ENCODE measurements at places on chromosomes 3 and 15.

DNA sequence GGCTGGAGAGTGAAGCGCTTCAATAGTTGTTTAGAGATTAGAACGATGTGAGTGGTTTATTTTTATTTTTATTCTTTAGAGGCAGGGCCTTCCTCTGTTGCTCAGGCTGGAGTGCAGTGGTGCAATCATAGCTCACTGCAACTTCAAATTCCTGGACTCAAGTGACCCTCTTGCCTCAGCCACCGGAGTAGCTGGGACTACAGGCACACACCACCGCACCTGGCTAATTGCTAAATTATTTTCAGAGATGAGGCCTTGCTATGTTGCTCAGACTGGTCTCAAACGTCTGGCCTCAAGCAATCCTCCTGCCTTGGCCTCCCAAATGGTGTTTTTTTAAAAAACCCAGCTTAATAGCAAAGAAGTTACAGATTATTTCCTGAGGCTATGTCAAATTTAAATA, 29.0 kb downstream of the PPARG start:
- no peak for DNase-seq

DNA sequence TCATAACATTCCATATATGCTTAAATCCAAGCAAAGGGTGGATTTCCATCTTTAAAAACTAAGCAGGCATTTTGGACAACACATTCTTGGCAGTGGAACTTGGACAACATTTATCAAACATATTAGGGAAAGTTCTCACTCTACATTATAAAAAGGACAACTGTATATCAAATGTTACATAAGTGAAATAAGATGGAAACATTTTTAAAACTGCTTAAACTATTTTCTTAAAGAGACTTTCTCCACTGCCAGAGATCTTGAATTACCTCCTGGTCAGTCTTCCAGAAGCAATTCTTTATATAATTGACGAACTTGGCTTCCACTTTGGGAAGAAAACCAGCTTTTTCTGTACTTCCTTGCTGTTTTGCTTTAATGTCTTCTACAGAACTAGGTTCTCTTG, 109.3 kb downstream of the NEO1 start:
- no peak for DNase-seq

DNA sequence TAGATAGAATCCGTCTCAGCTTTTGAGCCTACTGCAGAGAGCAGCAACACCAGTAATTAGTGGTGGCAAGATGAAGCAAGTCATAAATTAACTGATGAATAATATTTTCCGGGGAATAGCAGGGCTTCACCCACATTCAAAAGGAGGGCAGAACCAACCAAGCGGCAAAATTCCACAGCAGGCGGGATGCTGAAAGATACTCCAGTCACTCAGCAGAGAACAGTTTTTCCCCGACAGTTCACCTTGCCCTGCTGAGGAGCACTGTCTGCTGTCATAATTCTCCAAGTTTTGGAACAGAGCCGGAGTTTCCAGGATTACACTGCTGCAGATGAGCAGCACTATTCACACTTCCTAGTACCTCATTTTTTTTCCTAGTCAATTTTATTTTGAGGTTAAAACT, 274.7 kb downstream of the CD47 start:
- DNase-seq = no peak

- no peak for DNase-seq
Observed at GRCh38 chr3:29099296-29099695, 181.6 kb upstream of the RBMS3 start.

- no peak for DNase-seq
Observed at GRCh38 chr15:89910891-89911626, 1.7 kb downstream of the ARPIN start.

GRCh38 chr3:160956785-160957184, 148.4 kb downstream of the B3GALNT1 start:
- no peak for DNase-seq

DNA sequence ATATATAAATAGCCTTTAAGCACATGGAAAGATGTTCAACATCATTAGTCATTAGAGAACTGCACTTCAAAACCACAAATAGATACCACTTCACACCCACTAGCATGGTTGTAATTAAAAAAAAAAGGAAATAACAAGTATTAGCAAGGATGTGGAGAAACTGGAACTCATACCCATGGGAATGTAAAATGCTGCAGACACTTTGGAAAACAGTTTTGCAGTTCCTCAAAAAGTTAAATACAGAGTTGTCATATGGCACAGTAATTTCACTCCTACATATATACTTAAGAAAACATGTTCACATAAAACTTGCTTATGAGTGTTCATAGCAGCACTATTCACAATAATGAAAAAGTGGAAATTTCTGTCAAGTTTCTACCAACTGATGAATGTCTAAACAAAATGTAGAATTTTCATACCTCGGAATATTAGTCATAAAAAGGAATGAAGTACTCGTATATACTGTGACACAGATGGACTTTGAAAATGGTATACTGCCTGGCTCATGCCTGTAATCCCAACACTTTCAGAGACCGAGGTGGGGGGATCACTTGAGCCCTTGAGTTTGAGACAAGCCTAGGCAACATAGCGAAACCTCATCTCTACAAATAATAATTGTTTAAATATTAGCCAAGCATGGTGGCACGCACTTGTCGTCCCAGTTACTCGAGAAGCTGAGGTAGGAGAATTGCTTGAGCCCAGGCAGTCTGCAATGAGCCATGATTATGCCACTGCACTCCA, 28.1 kb downstream of the BCL2A1 start:
- DNase-seq = no peak

DNA sequence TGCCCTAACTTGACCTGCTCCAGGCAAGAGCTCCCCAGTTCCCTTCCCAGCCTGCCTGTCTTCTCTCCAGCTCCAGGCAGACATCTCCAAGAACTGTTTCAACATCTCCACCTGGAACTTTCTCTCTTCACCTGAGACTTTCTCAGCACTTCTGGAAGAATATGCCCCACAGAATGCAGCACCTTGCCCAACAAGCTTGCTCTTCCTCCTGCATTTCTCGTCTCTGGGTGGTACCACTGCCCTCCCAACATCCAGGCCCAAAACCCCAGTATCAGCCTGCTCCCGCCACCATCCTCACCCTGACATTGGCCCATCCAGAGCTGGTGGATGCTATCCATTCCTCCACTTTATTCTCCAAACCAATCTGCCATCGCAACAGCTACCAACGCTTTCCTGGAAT, 8.8 kb downstream of the RFTN1 start:
- no peak for DNase-seq

DNA sequence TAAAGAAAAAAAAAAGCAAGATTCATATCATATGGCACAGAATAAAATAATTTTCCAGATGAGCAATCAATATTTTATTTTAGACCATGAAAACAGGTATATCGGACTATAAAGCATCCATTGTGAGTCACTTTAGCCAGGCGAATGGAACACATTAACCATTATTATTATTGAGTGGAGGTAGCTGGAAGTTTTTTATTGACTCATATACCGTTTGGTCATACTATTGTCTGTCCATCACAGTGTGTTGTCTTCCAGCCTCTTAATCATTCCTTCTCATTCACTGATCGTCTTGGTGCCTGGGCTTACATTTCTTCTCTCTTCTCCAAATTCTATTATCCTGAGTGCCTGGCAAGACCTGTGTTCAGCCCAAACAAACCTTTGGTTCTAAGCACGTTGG, 634.8 kb downstream of the MECOM start:
- DNase-seq = no peak

GRCh38 chr3:8458711-8459110, 42.9 kb upstream of the LMCD1 start:
- DNase-seq = no peak

DNA sequence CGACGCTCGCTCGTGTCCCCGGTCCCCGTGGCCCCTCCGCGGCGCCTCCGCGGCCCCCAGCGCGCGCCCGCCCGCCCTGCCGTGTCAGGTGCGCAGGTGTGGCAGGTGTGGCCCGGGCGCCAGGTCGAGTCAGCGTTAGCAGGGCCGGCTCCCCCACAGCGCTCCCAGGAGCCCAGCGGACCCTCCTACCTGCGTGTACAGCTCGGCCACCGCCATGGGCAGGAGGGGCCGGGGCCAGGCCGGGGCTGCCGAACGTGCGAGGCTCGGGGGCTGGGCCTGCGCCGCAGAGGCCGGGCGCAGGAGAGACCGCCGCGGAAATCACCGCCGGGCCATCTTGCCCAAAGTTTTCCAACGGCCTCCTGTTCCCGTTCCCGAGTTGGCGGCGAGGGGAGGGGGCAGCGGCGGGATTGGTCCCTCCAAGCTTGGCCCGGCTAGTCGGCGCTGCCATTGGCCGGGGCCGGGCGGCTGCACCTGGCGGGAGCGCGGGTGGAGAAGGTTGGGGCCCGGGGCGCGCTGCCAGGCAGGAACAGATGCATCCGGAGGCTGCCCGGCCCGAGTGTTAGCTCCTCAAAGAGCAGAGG, at the start of gene MYO5C:
Gene MYO5C (minus strand): TSS at position 384 of the 581 bp plus-strand sequence. CDS start 168 bp downstream, at position 216.
- no peak for DNase-seq

DNA sequence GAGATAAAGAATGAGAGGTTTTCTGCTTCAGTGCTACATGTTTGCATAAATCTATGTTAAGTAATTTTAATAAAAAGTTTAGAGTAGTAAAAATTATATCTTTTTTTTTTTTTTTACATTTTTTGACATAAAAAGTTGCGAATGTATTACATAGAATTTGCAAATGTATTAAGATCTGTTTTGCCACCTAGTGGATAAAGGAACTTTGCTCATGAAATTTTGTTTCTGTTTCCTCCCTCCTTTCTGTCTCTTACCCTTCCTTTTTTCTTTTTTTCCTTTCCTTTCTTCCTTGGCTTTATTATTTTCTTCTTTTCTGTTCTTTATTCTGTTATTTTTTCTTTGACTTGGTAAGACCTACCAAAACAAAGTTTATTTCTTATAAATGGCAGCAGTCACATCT, 58.5 kb upstream of the UTS2B start:
- no peak for DNase-seq

DNA sequence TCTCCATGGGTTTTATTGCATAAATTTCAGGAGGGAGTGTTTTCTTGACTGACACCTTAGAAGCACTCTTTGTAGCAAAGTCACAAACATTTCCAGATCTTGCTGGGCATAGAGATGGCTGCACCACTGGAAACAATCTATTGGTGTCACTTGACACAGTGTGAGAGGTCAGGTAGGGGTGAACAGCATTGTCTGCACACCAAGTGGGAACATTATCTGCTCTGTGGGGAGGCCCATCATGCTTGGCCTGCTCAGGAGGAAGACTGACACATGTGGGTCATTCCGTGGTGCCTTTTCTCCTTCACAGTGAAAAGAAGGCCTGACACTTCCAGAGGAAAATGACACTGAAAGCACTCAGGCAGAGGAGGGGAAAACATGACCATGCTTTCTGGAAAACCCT, 149.9 kb upstream of the GALNT15 start:
- DNase-seq = no peak

GRCh38 chr3:12948371-12948770, 107.0 kb upstream of the RPL32 start:
- no peak for DNase-seq

- no peak for DNase-seq
Observed at GRCh38 chr15:66097151-66098021, 156.2 kb downstream of the MEGF11 start.

GRCh38 chr15:85030301-85030929, 48.8 kb downstream of the PDE8A start:
- peak; percentile 16 for DNase-seq

DNA sequence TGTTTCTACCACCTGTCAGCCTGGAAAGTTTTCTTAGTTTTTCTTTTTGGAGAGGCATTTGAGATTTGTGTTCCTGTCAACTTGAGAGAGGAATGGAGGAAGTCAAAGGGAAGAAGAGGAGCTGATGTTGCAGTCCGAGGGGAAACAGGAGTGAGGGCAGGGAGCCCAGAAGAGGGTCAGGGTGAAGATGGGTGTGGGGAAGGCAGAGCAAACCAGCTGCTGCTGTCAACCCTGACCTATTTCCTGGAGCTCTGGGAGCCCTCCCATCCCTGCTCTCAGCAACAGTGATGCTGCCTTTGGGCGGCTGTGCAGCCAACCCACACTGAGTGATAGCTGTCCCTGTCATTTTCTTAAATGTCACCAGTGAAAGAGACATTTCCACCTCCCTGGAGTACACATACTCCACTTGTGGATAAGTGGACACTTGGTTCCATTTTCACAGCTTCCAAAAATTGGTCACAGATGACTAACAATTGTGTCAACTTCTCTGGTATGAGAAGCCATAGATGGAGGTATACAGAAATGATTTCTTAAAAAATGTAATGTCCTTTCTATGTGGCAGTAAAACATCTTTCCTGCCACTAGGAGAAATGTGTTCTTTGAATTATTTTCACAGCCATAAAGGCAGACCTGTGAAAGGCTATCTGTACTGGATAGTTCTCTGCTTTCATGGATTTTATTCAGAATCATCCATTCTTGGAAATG, 556.3 kb upstream of the TBL1XR1 start:
- no peak for DNase-seq

DNA sequence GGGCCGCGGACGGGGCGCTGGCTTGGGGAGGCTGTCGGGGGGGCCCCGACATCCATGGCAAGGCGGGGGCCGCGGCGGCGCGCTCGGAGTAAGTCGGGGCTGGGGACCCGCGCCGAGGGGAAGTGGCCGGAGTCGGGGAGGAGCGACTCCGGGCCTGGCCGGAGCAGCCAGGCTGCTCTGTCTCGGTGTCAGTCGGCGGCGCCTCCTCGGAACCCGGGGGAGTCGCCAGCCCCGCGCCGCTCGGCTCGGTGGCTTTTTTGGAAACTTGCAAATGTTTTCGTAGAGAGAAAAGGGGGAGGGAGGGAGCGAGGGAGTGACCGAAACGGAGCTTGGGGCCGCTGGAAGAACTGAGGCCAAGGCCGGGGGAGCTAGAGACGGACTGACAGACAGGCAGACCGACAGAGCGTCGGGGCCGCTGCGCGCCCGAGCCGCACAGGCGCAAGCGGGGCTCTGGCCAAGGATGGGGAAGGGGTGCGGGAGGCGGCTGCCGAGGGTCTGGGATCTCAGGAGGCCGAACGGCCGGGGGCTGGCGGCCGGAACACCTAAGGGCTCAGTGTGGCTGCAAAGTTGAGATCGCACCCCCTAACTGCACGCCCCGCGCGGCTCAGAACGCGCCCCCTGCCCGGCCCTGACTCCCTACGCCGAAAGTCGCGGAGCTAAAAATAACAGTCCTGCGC, 5.0 kb downstream of the PTH1R start:
- DNase-seq = no peak

DNA sequence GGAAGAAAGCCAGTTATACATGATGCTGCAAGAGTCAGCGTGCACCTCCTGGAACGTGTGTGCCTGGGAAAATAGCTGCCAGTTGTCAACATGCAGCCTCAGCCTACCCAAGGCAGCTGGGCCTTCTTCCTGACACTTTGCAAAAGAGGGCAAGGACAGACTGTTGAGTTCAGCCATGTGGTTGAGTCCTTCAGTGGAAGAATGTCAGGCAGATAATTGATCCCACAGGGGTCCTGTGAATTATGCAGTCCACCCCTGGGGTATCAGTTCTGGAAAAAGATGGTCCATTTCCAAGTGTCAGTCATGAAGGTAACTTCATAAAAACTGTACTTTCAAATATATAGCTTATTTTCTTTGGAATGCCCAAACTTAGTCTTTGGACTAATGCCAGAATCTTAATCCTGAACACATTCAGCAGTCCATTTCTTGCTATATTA, 79.6 kb downstream of the ARNT2 start:
- no peak for DNase-seq

DNA sequence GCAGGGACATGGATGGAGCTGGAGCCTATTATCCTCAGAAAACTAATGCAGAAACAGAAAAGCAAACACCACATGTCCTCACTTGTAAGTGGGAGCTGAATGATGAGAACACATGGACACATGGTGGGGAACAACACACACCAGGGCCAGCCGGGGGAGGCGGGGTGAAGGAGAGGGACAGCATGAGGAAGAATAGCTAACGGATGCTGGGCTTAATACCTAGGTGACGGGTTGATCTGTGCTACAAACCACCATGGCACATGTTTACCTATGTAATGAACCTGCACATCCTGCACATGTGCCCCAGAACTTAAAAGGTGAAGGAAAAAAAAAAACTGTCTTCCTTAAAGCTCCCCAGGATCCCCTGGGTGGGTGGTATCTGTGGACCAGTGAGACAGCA, 87.1 kb downstream of the ADAMTS17 start:
- DNase-seq = no peak
